Activated CD8-positive, alpha-beta T cell treated with anti-CD3 and anti-CD28 coated beads for 36 hours (primary cell): ENCODE measurements at places on chromosomes 3 and 15.

DNA sequence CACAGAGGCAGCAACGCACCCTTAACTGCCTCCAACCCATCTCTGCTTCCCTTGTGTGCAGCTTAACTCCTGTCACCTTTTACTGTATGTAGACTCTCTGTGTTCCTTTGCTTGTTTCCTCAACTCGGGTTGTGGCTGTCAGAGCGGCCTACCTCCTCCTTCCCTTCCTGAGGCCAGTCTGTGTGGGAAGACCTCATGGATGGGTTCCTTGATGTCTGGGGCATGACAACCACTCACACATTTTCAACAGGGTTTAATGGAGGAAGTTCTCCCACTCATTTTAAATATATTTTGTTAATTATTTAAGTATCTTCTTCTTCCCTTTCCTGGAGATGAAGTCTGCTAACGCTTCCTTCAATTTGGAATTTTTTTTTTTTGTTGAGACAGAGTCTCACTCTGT lies 1.8 kb upstream of the CSPG5 start:
- no peak for DNase-seq

- no peak for DNase-seq
Measured at GRCh38 chr3:121155028-121155427, 247.0 kb downstream of the STXBP5L start.

GRCh38 chr3:60160822-60161748 lies 1090.2 kb downstream of the FHIT start:
- DNase-seq, result no peak

- DNase-seq, result peak; percentile 84
Measured at GRCh38 chr3:129627350-129628168, 21.1 kb upstream of the PLXND1 start.

DNA sequence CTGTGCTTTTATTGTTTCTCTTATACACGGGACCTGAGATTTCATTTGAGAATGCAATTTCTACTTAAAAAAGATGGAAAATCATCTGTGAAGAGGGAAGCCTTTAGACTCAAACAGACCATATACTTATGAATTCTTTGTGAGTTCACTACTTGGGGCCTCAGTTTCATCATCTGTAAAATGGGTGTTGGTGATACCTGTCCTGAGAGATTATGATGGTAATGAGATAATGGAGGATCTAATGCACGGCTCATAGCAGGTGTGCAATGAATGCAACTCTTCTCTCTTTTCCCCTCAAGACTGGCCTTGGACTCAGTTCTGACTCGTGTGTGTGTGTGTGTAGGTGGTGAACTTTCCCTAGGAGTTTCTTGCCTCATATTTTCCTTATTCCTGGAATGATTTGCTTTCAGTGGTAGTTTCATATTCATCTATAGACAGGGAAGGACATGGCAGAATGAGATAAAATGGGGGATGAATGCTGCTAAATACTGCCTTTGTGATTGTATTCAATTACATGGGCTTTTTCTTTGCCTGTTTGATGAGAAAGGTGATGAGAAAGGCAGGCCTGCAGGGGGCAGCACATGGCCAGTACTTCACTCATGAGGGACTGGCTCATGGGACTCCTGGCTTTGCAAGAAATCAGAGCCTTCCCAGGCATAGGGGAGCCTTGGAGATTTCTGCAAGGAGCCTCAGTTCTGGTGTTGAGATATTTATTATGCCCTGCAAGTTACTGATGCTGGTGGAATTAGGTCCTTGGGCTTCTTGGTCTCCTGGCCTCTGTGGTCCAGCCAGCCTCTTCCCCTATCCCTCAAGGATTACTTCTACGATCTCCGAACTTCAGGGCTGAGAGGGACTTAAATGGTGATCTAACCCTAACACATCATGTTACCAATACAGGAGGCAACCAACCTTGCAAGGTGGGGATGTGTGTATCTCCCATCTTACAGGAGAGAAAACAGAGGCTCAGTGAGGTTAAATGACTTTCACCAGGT lies 70.7 kb downstream of the RPLP1 start:
- peak; percentile 82 for DNase-seq

DNA sequence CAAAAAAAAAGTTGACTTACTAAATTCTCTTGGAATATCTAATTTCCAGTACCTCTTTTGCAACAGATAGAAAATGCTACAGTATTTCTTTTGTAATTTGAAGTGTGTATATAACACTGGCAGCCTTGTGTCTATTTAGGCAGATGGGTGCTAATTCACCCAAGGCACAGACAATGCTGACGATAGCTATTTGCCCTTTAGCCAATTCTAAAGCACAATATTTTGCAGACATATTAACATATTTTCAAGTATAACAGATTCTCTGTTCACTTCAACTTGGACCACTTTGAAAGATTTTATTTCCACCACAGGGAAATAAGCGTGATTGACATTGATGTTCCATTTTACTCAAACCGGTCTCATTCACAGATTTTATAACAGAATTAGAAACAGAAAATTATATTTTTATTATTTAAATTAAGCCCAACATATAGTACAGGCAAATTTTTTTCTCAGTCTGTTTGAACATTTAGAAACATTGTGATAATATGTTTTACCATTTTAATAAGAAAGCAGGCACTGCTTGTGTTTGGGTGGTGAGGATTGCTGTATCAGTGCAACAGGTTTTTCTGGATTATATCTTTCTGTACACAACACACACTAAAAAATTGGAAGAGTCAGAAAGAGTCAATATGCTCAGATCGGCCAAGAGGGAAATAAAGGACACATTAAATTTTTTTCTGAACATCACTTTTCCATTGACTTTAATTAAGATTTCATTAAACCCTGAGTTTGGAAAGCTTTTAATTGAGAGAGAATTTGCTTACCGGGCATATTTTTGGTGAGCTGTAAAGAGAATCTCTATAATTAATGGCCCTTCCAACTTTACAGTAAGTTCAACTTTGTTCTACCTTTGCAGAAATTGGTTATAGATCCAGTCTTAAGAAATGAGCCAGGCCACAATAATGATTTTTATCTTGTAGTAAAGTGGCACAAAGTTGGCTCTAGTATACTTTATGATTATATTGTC lies 327.3 kb upstream of the NR2F2 start:
- no peak for DNase-seq

- peak; percentile 34 for DNase-seq
Measured at GRCh38 chr3:56421205-56421604, 47.1 kb downstream of the ERC2 start.

DNA sequence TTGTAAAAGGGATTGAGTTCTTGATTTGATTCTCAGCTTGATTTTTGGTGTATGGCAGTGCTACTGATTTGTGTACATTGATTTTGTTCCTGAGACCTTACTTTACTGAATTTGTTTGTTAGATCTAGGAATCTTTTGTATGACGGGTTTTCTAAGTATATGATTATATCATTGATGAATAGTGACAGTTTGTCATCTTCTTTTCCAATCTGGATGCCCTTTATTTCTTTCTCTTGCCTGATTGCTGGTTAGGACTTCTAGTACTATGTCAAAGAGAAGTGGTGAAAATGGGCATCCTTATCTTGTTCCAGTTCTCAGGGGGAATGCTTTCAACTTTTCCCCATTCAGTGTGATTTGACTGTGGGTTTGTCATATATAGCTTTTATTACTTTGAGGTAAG lies 103.0 kb downstream of the DOCK3 start:
- DNase-seq, result no peak

- DNase-seq, result no peak
Measured at GRCh38 chr3:140453750-140454149, 224.1 kb upstream of the TRIM42 start.

GRCh38 chr15:54839379-54839778 lies 357.4 kb downstream of the RSL24D1 start:
- DNase-seq, result no peak

DNA sequence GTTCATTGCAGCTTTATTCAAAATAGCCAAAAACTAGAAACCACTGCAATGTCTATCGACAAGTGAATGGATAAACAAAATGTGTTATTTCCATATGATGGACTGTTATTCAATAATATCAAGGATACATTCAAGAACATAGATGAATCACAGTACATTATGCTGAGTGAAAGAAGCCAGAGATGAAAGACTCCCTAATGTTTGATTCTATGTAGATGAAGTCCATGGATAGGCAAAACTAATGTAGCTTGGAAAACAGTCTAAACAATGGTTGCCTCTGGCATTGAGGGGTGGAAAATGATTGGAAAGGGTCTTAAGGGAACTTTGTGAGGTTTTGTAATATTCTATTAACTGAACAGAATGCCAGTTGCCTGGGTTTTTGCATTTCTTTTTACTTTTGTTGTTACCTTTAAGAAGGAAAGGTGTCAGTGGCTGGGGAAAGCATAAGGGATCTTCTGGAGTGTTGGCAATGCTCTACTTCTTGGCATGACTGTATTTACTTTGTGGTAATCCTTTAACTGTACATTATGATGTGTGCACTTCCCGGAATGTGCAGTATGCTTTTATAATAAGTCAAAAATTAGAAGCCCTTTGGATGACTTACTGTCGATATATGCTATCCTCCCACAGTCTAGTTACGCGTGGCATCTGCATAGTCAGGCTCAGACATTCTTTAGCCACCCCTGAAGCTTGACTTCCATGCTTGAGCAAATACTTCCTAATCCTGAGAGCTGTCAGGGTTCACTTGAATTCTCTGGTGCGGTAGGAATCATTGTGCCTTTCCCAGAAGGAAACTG lies 20.5 kb upstream of the ATP10A start:
- no peak for DNase-seq

- DNase-seq, result no peak
Measured at GRCh38 chr3:189305412-189305811, 133.6 kb downstream of the TPRG1 start.

- DNase-seq, result no peak
Measured at GRCh38 chr3:138694287-138695007, 85.9 kb downstream of the FAIM start.

- DNase-seq, result no peak
Measured at GRCh38 chr3:30984855-30985749, 90.6 kb upstream of the GADL1 start.

GRCh38 chr15:68158046-68158628 lies 47.0 kb downstream of the CALML4 start:
- DNase-seq, result no peak

GRCh38 chr15:72920551-72920950 lies 131.7 kb upstream of the NEO1 start:
- no peak for DNase-seq

GRCh38 chr15:49024840-49025239 lies 21.4 kb downstream of the SECISBP2L start:
- no peak for DNase-seq

DNA sequence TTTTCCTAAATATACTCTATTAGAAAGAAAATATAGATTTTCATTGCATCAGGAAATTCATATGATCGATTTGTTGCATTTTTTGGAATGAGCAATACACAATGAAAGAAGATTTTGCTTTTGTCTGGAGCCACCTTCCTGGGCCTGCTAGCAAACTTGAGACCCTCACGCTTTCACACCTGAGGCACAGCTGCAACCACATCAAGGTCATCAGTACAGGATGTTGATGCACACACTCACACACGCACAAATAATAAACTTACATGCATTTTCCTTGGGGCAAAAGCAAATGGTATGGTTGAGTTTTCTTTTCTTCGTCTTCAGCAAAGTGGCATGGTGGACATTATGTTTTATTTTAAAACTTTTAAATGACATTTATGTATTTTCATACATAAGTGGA lies 64.8 kb upstream of the SATB1 start:
- peak; percentile 62 for DNase-seq

GRCh38 chr3:138331143-138331894 lies 1.7 kb upstream of the NME9 start:
- no peak for DNase-seq

DNA sequence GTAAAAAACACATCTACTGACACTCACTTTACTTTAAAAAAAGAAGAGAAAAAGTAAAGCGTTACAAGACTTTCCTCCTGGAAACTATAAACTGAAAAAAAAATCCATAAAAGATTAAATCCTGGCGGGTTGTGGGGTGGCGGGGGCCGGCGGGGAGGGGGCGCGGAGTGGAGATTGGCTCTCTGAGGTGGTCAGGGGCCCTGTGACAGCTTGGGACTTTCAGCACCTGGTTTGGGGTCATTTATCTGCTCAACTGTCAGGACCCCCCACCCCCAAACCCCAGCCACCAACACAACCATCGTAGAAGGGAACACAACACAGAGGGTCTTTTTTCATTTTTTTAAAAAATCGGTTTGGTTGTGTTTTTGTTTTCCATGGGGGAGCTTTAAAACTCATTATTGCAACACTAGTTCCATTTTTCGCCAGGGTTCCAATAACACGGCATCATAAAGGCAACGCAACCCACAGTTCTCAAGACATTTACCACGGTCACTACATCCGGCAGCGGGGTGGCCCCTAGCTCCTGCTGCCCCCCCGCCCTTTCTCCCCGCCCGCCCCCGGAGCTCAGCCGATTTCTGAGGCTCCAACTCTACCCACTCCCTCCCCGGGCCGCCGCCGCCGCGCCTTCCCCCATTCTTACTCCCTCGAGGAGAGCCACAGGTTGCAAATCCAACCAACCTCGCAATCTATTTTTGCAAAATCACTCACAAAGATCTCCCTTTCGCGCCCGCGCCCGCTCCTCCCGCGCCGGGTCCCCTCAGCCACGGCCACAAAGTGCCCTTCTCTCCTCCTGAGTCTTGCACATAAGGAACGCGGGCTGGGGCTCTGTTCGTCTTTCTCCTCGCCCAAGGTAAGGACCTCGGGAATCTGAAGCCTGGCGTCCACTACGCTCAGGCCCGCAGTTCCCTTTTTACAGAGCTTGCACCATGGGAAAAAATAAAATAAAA lies 1.8 kb downstream of the BCL6 start:
- DNase-seq, result peak; percentile 83

DNA sequence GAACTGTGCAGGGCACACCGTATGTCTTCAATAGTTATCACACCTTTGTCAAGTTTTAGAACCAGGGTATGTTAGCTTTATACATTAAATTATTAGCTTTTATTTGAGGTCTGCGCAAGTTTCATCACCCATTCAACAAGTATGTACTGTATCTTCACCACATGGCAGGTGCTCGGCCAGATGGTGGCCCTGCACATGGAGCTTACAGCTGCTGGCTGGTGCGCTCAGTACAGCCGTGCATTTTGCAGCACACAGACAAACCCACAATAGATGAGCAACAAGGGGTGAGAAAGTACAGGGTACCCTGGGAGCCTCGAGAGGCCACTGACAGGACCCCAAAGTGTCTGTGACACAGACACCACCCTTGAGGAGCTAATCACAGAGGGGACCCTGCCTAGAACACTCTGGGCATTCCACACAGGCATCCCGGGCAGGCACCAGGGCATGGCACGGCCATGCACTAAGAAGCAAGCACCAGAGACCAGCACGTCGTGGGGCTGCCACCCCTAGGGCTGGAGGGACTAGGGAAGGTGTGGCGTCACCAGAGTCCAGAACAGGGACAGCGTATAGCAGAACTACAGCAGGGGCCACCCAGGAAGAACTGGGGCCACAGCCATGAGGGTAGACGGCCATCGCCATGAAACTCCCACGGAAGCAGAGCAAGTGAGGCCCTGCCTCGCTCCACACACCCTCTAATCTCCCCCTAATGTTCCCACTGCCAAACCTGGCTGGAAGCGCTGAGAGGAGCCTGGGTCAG lies 27.4 kb downstream of the ZXDC start:
- no peak for DNase-seq

- no peak for DNase-seq
Measured at GRCh38 chr3:62587169-62587568, 213.8 kb upstream of the FEZF2 start.

DNA sequence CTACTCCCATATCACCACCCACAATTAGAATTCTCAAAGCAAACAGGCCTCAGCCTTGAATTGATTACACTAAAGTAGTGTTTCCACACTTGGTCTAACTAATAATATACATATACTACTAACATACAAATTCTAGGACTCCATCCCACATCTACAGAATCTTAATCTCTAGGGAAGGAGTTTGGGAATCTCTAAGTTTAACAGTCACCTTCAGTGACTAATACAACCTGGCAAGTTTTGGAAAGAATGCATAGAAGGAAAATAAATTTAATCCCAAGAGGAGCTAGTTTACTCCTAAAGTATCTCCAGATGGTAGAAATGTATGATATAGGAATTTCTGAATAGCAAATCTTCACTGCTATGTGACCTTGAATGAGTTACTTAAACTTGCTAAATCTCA lies 9.1 kb downstream of the CLPX start:
- DNase-seq, result no peak
